ENCODE measurements at places on chromosomes 1 and 21.

GRCh38 chr21:35257413-35257812 is 208.3 kb upstream of the RUNX1 start:
- DNase-seq, result peak; percentile 65

DNA sequence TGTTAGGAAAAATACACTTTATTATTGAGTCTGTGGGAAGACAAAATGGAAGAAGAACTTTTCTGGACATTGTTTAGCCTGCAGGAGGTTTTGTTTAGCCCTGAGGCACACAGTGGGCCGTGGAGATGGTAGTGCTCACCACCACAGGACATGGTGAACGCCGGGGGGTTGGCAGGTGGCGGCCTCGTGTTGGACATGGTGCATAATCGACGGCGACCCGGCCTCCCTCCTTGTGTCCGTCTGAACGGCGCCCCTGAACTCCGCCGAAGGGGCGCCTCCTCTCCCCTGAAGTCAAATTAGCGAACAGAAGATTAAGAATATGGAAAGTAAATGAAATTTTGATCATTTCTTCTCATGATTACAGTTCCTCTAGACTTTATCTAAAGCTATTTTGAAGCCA is 126.4 kb downstream of the PCBP3 start:
- no peak for DNase-seq

DNA sequence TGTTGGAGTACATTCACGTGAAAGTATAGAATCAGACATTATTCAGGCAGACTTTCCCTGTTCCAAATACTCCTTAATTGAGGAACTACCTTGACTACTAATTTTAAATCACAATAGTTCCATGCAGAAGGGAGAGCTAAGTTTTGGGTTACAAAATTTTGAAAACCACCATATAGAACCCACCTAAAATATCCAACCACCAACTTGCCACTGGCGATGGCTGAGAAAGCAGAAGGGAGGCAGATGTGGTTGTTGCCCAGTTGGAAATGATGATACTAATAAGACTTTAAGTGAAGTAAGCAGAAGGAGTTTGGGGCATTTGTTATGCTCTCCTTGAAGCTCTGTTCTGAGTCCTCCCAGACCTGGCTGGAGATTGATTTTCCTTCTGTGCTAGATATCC is 190.7 kb downstream of the HLX start:
- no peak for DNase-seq

DNA sequence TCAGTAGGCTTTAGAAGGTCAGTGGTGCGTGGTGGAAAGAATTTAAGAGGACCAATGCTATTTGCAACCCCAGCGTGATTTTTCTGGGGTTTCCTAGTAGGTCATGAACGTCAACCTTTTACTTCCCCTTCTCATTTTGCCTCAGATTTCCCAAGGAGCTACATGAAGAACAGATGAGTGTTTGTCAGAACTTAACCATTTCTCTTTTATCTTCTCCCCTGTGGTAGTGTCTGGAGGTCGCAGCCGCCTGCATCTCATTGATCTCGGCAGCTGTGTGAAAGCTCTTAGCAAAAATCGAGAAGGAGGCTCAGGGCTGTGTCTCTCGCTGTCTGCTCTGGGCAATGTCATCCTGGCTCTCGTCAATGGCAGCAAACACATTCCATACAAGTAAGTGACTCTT is 491.1 kb downstream of the KIF26B start:
- DNase-seq, result no peak

DNA sequence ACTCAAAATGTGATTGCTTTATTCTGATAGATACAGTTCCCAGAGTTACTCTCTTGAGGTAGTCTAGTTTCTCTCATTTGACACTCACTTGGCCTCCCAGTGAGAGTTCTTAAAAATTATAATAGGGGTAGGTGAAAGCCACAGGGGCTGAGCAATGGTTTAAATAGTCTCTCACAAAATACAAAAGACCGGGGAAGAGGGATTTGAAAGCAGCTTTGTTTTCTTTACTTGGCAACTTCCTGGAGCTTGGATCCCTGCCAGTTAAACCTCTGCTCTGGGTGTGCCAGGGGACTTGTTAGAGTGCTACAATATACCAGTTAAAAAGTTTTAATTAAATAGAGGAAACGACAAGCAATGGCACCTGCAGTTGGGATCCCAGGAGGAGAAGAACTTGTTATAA is 31.7 kb downstream of the OR13G1 start:
- DNase-seq, result no peak

- DNase-seq, result no peak
Measured at GRCh38 chr1:43256675-43257570, 12.9 kb upstream of the TMEM125 start.
